Stimulated activated naive B cell treated with anti-CD40 and anti-IgM and Interleukin-4, amounts not matched to agents 10 μg/mL and 1 μg/mL and 100 μg/mL, for 72 hours (primary cell): ENCODE measurements at places on chromosomes 3 and 15.

- H3K27ac ChIP-seq, result peak overlapping the region; percentile 51
- H3K27me3 ChIP-seq, result no peaks in the 10 kb centered on the region
- peaks cover 12% of the 10 kb centered on the region for H3K36me3 ChIP-seq
- no peak for DNase-seq
- H3K4me1 ChIP-seq, result peaks cover 2% of the 10 kb centered on the region
Measured at GRCh38 chr3:156718622-156719306, 44.4 kb downstream of the TIPARP start.

GRCh38 chr15:67097930-67098740 lies 32.7 kb downstream of the SMAD3 start:
- H3K36me3 ChIP-seq, result peaks cover 36% of the 10 kb centered on the region
- DNase-seq, result no peak
- no peaks in the 10 kb centered on the region for H3K27me3 ChIP-seq
- peak overlapping the region; percentile 95 for H3K27ac ChIP-seq

- H3K36me3 ChIP-seq, result no peaks in the 10 kb centered on the region
- no peak for DNase-seq
- H3K4me3 ChIP-seq, result no peak overlapping the region
- H3K4me1 ChIP-seq, result no peaks in the 10 kb centered on the region
- peaks cover under 1% of the 10 kb centered on the region for H3K27me3 ChIP-seq
- no peak overlapping the region for H3K27ac ChIP-seq
Measured at GRCh38 chr3:102595057-102595456, 160.2 kb downstream of the ZPLD1 start.

DNA sequence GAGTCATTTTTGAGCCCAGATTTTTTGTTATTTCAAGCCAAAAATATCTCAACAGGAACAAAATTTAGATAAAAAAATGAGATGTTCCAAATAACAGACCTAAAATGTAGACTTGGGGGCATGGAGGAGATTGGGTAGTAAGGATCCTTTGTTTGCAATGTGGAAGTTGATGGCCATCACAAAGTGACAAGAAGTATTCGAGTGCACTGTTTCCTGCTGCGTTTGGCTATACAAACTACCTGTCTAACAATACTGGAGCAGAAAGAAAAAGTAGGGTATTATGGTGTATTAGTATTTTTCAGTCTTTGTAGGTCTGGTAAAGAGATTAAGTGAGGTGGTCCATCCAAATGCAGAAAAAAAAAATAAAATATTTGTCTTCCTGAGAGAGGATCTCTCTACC lies 284.2 kb downstream of the C3orf38 start:
- peaks cover 18% of the 10 kb centered on the region for H3K4me1 ChIP-seq
- DNase-seq, result no peak
- no peaks in the 10 kb centered on the region for H3K27me3 ChIP-seq
- H3K27ac ChIP-seq, result peak overlapping the region; percentile 94

DNA sequence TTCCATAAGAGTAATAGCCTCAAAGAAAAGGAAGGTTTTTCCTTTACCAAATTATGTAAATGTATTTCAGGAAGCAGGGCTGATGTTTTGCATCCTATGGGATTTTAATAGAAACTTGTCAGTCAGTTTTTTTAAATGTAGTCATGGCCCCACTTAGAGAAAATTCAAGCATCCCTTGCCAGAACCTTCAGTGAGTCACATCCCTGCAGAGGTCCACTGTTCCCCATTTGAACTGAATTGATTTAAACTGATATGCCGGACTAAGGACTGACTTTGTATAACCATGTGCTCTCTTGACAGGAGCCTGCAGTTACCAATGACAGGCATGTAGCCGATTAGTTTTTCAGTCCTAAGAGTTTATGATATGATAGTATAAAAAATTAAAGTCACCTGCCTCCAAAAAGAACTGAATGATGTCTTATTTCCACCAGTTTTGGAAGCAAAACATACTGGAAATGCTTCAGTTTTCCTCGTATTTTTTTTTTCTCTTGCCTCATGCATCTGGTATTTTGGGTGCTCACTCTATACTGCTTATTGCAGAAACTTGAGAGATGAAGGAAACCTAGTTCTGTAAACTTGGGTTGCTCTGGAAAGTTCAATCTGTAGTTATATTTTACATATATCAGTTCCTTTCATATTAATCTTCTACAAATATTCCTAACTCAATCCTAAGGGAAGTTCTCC lies 30.7 kb downstream of the LRTM1 start:
- no peaks in the 10 kb centered on the region for H3K4me1 ChIP-seq
- DNase-seq, result no peak
- no peaks in the 10 kb centered on the region for H3K36me3 ChIP-seq
- no peaks in the 10 kb centered on the region for H3K27me3 ChIP-seq
- H3K27ac ChIP-seq, result no peak overlapping the region
- no peak overlapping the region for H3K4me3 ChIP-seq
